ENCODE measurements at places on chromosomes 1 and 21.
A peak's percentile ranks its signal among the peaks of the same experiment; 100 is the strongest.

- DNase-seq: no peak
Observed at GRCh38 chr1:209511169-209511568, 72.3 kb upstream of the CAMK1G start.

GRCh38 chr1:163171826-163172225 is 30.9 kb downstream of the RGS5 start:
- DNase-seq: no peak

DNA sequence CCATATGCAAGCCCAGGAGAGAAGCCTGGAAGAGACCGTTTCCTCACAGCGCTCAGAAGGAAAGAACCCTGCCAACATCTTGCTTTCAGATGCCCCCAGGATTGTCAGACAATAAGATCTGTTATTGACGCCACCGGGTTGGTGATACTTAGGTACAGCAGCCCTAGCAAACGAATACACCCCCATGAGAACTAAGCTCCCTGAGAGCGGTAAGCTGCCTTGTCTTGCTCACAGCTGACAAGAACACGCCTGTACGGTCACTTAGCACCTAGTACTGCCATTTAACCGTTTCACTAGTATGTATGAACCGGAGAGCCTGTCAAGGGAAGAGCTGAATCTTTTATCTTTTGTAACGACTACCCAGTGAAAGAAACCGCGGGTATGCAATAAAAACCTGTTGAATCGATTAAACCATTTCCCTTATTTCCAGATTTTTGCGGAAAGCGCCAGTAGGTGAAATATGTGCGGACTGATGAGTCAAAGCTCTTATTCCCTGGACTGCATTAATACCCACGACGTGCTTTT is 619 bp upstream of the ZBTB8B start:
- DNase-seq: no peak

DNA sequence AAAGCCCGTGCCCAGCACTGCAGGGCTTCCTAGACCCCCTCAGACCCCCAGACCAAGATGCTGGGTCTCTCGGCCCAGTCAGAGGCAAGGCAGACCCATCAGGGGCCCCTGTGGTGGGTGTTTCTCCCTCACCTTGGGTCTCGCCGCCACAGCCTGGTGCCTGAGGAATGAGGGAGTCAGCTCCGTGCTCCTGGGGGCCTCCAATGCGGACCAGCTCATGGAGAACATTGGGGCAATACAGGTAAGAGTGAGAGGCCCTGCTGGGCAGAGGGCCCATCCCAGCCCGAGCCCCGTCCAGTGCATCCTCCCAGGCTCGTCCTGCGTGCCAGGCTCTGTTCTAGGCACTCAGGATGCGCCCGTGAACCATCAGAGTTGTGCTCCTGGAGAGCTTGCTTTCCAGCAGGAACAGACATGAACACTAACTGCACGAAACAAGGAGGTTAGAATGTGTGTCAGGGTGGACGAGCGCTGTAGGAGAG is 51.5 kb downstream of the KCNAB2 start:
- DNase-seq: no peak

- DNase-seq: peak; percentile 70
Observed at GRCh38 chr1:156797212-156797871, 19.3 kb downstream of the SH2D2A start.

DNA sequence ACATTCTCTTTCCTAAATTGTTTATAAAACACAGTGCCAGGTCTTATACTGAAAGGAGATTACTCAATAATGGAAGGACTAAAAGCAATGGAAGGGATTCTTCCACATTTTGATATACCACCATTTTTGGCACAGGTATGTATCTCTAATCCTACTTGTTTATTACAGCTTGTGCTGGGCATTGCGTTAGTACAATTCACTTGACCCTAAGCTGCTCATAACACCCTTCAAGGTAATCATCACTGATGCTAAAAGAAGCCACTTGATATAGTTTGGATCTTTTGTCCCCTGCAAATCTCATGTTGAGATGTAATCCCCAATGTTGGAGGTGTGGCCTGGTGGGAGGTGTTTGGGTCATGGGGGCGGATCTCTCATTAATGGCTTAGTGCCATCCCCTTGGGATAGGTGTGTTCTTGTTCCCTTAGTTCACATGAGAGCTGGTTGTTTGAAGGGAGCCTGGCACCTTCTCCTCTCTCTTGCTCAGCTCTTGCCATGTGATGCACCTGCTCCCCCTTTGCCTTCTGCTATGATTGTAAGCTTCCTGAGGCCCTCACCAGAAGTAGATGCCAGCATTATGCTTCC is 71.1 kb downstream of the NIBAN1 start:
- no peak for DNase-seq

DNA sequence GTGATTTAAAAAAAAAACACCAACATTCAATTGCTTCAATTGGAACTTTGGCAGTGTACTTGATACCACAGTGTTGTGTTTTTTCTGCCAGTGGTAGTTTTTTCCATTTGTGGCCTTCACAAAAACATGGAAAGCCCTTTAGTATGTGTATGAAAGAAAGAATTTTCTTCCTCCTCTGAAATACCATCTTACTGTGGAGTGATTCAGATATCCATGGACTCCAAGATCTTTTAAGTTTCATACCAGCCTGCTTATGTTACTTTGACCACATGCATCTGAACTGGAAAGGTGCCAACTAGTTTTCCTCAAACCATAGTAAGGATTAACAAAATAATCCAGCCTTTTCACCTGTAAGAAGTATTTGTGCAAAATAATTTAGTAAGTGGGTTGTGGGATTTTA is 3.4 kb downstream of the PPP2R5A start:
- no peak for DNase-seq

DNA sequence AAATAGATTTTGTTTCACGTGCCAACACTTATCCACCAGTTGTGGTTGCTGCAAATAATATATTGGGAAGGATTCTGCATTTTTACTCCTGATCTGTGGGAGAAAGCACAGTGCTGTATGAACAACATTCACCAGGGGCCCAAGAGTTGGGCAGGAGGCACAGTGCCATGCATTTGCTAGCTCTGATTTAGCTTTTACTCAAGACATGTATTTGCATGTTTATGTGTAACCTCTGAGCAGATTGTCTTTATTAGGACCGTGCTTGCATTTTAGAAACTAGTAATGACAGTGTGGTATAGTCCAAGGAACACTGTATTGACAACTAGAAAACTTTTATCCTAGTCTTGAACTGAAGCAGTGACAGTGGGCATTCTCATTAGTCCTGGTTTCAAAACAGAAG is 133.9 kb upstream of the B3GALT2 start:
- DNase-seq: no peak

DNA sequence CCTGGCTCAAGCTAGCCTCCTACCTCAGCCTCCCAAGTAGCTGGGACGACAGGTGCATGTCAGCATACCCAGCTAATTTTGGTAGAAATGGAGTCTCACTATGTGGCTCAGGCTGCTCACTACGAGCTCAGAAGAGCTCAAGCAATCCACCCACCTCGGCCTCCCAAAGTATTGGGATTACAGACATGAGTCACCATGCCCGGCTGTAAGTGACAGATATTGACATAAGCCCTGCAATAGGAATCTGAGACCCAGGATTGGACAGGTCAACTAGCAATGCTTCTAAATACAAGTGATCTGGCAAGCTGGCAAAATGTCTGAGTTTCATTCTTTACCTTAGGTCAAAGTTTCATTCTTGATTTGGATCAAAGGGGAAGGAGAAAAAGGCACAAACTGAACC is 40.5 kb upstream of the H6PD start:
- no peak for DNase-seq

GRCh38 chr1:29148656-29149491 is 25.2 kb upstream of the TMEM200B start:
- no peak for DNase-seq

- no peak for DNase-seq
Observed at GRCh38 chr1:193519922-193520321, 333.5 kb upstream of the B3GALT2 start.

DNA sequence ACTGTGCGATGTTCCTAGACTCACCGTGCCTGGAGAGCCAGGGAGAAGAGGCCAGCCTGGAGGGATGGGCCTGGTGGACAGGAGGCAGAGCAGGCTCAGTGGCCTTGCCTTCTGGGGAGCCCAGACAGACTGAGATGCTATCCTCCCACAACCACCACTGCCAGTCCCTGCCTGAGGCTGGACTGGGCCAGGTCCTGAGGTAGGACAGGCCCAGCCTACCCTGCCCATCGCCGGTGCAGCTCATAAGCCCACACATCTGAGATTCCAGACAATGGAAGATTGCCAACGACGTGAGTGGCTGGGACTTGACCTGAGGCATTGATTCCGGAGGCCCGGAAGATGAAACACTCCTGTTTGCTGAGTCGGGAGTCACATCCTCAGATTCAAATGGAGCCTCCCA is 5.8 kb downstream of the CLEC20A start:
- no peak for DNase-seq

DNA sequence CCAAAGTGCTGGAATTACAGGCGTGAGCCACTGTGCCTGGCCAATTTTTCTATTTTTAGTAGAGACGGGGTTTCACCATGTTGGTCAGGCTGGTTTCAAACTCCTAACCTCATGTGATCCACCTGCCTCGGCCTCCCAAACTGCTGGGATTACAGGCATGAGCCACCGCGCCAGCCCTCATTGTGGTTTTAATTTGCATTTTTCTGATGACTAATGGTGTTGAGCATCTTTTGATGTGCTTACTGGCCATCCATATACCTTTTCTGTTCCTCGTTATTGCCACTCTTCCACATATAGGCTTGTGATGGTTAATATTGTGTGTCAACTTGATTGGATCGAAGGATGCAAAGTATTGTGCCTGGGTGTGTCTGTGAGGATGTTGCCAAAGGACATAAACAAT is 17.4 kb upstream of the ENAH start:
- no peak for DNase-seq

Measured in CD4-positive, alpha-beta T cell treated with Interleukin-4 for 4 hours (primary cell).